Natural killer cell (primary cell): ENCODE measurements at places on chromosomes 7 and 10.
A peak's percentile ranks its signal among the peaks of the same experiment; 100 is the strongest.

- no peaks in the 10 kb centered on the region for H3K36me3 ChIP-seq
- no peaks in the 10 kb centered on the region for H3K27me3 ChIP-seq
- no peak for DNase-seq
- no peaks in the 10 kb centered on the region for H3K4me1 ChIP-seq
- H3K27ac ChIP-seq: no peak overlapping the region
Observed at GRCh38 chr7:120190109-120190508, 82.9 kb upstream of the KCND2 start.

DNA sequence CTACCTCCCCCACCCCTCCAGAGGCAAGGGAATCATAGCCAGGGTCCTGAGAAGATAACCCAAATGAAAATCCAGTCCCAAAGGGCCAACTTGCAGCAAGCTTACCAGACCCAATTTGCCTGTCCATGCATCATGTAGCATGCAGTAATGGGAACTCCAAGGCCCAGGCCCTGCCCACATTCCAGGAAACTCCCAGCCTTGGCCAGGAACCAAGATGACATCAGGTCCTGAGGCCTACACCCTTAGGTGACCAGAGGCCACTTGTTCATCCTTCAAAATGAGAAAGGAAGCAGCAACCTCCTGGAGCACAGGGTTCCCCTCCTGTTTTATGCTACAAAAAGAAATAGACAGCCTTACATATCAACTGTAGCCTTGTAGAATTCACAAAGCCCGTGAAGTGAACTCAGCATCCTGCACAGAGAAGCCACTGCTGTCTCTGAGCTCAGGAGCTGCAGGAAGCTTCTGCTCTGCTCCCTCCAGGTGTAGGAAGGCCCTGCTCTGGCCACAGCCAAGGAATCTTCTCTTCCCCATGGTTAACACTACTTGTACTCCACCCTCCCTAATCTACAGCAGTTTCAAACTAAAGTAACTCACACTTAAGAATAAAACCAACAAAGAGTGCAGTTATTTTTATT is 30.3 kb upstream of the GRB10 start:
- no peaks in the 10 kb centered on the region for H3K27me3 ChIP-seq
- H3K4me3 ChIP-seq: no peak overlapping the region

DNA sequence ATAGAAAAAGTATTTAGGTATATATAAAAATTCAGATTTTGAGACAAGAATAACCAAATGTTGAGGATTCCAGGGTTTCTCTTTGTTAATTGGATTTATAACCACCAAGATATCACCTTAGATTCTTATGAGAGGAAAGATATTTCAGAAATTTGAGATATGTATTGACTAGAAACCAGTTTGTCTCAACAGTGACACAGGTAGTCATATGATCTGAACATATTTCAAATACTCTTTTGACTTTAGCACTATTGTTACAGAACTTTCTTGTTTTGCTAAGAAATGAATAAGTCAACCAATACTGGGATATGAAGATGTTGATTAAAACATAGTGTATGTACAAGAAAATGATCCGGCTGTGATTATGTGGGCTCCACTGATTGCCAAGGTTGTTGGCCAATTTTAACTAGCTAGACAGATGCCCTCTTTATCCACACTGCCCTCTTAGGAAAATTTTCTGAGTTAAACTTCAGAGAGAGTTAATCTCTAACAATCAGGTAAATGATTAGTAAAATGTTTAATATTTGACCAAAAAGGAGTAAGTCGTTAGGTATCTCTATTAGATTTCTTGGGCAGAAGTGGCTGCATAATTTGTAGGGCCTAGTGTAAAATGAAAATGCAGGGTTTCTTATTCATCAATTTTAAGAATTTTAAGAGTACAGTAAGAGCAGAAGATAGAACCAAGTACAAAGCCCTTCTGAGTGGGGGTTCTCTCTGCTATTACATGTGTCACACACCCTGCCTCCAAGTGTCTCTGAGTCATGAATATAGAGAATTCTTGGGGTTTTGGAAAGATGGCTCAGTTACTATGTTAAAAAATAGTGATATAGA is 376.0 kb downstream of the TFEC start:
- DNase-seq: no peak
- H3K4me3 ChIP-seq: no peak overlapping the region
- no peaks in the 10 kb centered on the region for H3K27me3 ChIP-seq

DNA sequence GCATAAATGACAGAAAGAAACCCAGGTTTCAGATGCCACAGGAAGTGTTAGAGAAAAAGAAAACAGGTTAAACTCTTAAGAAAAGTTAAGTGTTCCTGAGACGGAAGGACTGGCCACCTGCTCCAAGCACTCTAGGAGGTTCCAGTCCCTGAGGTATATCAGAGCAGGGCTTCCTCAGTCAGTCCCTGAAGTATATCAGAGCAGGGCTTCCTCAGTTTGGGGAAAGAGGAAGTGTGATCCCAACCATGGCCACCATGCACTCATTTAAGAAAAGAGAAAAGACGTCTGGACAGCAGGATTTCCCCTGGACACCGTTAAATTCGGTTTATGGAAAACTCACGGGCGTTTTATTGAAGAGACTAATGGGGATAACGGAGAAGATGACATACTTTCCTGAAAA is 133.4 kb upstream of the PFKP start:
- H3K27me3 ChIP-seq: no peaks in the 10 kb centered on the region
- H3K4me1 ChIP-seq: no peaks in the 10 kb centered on the region
- no peaks in the 10 kb centered on the region for H3K36me3 ChIP-seq
- H3K4me3 ChIP-seq: no peak overlapping the region

DNA sequence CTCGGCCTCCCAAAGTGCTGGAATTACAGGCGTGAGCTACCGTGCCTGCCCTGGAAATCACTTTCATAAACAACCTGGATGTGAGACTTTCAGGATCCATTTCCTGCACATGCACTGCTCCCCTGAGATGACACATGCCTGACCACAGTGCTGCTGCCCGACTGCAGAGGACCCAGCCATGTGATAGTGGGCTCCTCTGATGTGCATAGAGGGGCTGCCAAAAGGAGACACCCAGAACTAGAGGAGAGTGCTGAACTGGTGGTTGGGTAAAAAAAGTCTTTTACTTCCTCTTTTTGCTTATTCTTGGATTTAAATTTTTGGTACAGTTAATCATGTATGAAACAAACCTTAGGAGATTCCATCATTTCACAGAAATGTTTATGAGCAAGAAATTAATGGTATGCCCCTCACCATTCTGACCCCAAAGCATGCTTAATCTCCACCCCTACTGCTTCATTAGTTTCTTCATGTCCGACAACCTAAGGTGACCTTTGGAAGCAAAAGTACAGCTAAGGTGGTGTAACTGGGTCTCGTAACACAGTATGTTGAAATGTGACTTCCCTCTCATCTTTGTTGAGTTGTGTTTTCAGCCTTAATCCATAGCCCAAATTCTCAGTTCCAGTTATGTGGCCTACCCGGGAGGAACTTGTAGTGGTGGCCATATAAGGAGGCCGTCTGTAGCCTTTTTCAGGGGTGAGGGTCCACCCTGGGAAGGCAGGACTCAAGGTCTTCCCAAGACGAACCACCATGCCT is 111.1 kb downstream of the RNF216 start:
- H3K36me3 ChIP-seq: peaks cover 2% of the 10 kb centered on the region
- H3K27me3 ChIP-seq: no peaks in the 10 kb centered on the region
- DNase-seq: no peak
- peaks cover 13% of the 10 kb centered on the region for H3K4me1 ChIP-seq
- no peak overlapping the region for H3K4me3 ChIP-seq

GRCh38 chr7:120979765-120980499 is 8.6 kb upstream of the CPED1 start:
- H3K27me3 ChIP-seq: no peaks in the 10 kb centered on the region
- no peak overlapping the region for H3K4me3 ChIP-seq
- H3K36me3 ChIP-seq: peaks cover 21% of the 10 kb centered on the region
- H3K4me1 ChIP-seq: no peaks in the 10 kb centered on the region
- no peak for DNase-seq
- no peak overlapping the region for H3K27ac ChIP-seq

DNA sequence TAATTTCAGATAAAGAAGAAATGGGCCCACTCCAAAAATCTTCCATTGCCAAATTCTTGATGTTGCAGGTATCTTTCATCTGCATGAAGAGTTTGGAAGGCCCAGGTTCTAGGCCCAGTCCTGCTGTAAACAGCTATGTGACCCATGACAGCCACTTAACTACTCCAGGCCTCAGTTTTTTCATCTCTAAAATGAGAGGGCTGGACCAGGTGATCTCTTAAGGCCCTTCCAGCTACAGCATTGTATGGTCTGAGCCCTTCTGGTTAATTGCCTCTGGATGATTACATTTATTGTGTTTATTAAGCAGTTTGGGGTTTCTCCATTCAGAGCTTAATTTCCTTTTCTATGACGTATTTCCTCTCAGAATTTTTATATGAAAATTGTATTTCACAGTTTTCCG is 190.8 kb upstream of the KMT2E start:
- no peak overlapping the region for H3K4me3 ChIP-seq
- no peaks in the 10 kb centered on the region for H3K4me1 ChIP-seq
- H3K36me3 ChIP-seq: no peaks in the 10 kb centered on the region
- H3K27me3 ChIP-seq: no peaks in the 10 kb centered on the region
- H3K27ac ChIP-seq: no peak overlapping the region

DNA sequence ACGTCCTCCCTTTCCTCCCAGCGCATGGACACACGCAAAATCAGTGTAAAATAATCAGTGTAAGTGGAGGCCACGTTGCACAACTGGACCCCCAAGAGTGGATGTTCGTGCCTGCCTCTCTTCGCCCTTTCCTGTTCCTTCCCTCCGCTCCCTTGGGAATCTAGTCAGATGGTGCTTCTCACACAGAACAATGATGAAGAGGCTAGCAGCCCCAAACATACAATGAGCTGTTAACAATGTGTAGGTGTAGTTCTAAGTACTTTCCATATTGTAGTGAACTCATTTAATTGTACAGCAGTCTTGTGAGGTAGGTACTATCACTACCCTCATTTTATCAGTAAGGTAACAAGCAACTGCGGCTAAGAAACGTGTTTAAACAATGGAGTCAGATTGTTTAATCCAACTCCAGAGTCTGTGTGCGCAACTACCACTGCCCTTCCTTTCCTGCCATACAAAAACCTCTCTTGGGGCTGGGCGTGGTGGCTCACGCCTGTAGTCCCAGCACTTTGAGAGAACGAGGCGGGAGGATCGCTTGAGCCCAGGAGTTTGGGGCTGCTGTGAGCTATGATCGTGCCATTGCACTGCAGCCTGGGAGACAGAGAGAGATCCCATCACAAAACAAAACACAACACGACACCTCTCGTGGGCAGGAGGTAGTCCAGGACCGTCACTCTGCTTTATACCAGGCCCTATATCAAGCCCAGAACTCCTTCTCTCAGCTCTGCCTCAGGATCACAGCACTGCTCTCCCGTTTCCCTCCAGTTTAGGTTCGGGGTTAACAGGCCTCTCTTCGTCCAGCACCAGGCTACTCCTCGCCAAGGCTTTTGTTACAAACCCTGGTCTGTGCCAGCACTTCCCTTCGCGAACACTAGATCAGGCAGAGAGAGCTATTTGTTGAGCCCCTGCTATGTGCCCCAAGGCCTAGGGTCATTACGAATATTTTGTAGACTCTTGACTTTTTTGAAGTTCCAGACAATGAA is 1.1 kb downstream of the FKBP9 start:
- peaks cover 18% of the 10 kb centered on the region for H3K27me3 ChIP-seq
- H3K36me3 ChIP-seq: no peaks in the 10 kb centered on the region
- no peak for DNase-seq
- H3K4me1 ChIP-seq: peaks cover 8% of the 10 kb centered on the region

GRCh38 chr7:64098-64915 is 128.1 kb upstream of the FAM20C start:
- no peaks in the 10 kb centered on the region for H3K36me3 ChIP-seq
- H3K4me3 ChIP-seq: no peak overlapping the region
- DNase-seq: no peak
- H3K4me1 ChIP-seq: peaks cover 7% of the 10 kb centered on the region
- H3K27ac ChIP-seq: no peak overlapping the region

DNA sequence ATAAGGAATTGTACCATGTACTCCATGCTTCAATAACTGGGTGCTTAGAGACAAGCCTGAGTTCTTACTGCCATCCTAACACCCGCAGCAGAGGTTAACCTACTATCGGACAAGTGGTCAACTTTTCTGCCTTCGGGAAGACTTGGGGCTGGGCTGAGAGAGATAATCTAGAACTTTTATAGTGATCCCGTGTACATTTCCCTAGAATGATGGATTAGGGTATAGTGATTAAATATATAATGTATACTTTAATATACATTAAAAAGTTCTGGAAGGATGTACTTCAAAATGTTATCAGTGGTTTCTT is 12.2 kb upstream of the HNRNPF start:
- peak overlapping the region; percentile 96 for H3K27ac ChIP-seq
- no peak for DNase-seq
- H3K36me3 ChIP-seq: no peaks in the 10 kb centered on the region
- H3K4me1 ChIP-seq: peaks cover 50% of the 10 kb centered on the region
- no peaks in the 10 kb centered on the region for H3K27me3 ChIP-seq

DNA sequence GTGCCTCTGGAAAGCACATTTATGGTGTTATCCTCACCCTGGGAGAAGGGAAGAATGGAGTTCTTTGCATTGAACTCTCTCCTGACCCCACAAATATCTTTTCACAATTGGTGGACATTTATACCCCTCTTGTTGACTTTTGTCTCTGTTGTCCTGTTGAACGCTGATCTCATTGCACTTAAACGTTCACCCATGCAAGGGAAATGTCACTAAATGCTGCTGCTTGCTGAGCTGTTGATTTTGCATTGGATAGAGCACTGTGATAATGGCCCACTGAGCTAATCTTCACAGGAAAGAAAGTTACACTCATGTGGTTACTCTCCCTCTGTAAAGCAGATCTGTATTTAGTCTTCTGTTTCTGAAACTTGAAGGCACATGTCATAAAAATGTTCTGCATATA is 133.4 kb downstream of the FZD1 start:
- no peak for DNase-seq
- no peaks in the 10 kb centered on the region for H3K36me3 ChIP-seq
- no peaks in the 10 kb centered on the region for H3K27me3 ChIP-seq
- H3K27ac ChIP-seq: no peak overlapping the region

GRCh38 chr7:74606101-74606908 is 51.2 kb upstream of the GTF2I start:
- no peaks in the 10 kb centered on the region for H3K27me3 ChIP-seq
- peaks cover 10% of the 10 kb centered on the region for H3K4me1 ChIP-seq
- no peak for DNase-seq
- H3K4me3 ChIP-seq: peak overlapping the region; percentile 16

DNA sequence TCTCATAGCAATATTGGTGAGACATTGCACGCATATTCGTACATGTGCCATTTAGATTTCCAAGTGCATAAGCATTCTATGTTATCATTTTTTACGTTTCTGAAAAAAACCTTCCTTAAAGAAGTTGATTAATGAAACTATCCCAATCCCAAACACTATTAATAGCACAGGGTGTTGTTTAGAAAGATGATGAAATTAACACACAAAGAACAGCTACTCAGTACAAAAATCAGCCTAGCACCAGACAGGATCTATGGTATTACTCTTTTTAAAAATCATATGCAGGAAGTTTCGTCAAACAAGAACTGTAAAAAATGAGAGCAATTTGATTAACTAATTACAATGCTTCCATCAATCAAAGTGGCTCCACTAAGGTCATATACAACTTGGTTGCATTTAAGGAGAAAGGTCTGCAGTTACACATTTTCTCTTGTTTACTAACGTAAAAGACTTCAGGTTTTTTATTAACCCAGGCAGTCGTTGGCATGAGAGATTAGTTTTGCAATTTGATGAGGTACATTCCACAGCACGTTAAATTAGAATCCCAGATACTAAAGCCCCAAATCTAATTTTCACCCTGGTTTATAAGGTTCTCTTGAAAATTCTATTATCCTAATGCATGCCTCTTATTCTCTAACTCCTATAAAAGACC is 38.1 kb downstream of the SLC35B4 start:
- no peaks in the 10 kb centered on the region for H3K36me3 ChIP-seq
- H3K4me3 ChIP-seq: no peak overlapping the region
- no peak overlapping the region for H3K27ac ChIP-seq
- H3K4me1 ChIP-seq: no peaks in the 10 kb centered on the region
- DNase-seq: no peak
- no peaks in the 10 kb centered on the region for H3K27me3 ChIP-seq
